ENCODE measurements at places on chromosomes 6 and 20.

GRCh38 chr6:69311888-69312287 lies 484.9 kb downstream of the LMBRD1 start:
- DNase-seq: no peak

- no peak for DNase-seq
Observed at GRCh38 chr20:4401601-4402000, 320.1 kb upstream of the PRND start.

GRCh38 chr20:9300080-9300479 lies 214.3 kb upstream of the LAMP5 start:
- no peak for DNase-seq

DNA sequence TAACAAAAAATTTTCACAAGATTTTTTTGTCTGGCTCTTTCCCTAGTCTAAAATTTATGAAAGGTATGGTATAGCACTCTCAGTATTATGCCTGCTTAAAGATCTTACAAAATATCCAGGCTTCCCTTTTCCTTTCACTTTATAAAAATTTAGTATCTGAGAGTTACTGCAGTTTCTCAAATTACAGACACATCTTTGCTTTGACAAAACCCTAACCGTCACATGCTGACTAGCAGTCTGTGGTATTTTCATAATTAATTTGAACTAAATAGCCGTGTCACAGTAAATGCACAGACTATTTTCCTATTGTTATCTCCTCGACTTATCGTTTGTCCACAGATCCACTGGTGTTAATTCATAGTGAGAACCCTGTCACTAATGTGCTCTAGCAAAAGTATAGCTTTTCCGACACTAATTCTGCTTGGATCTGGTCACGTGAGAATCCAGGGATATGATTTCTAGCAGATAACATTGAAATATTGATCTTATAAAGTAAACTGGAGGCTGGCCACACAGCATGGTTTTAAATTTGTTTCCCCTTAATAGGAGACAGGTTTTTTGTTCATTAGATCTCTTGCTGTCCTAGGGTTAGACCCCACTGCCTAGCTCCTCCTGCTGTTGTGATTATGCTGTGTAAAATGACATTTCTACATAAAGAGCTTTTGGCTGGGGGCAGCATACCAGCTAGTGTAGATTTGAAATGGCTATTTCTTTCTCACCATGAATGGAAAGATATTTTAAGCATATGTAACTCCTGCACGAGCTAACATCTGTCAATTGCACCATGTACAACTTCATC lies 340.6 kb upstream of the SASH1 start:
- DNase-seq: no peak

- no peak for DNase-seq
Observed at GRCh38 chr20:25487306-25487705, 79.8 kb downstream of the GINS1 start.

GRCh38 chr6:28648035-28648877 lies 122.6 kb downstream of the GPX5 start:
- no peak for DNase-seq

DNA sequence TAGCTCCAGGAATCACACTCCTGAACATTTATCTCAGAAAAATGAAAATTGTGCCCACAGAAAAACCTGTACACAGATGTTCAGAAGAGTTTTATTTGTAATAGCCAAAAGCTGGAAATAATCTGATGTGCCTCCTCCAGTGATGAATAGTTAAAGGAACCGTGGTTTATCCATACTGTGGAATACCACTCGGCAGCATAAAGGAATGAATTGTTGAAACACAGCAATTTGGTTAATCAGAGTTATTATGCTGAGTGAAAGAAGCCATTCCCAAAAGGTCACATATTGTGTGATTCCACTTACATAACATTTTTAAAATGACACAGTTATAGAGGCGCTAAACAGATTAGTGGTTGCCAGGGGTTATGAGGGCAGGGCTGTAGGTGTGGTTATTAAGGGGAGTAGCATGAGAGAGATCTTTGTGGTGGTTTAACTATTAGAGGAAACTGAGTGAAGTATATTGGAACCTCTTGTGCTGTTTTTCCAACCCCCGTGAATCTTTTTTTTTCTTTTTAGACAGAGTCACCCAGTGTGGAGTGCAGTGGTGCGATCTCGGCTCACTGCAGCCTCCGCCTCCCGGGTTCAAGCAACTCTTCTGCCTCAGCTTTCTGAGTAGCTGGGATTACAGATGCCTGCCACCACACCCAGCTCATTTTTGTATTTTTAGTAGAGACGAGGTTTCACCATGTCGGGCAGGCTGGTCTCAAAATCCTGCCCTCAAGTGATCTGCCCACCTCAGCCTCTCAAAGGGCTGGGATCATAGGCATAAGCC lies 26.2 kb downstream of the PSMF1 start:
- DNase-seq: no peak

DNA sequence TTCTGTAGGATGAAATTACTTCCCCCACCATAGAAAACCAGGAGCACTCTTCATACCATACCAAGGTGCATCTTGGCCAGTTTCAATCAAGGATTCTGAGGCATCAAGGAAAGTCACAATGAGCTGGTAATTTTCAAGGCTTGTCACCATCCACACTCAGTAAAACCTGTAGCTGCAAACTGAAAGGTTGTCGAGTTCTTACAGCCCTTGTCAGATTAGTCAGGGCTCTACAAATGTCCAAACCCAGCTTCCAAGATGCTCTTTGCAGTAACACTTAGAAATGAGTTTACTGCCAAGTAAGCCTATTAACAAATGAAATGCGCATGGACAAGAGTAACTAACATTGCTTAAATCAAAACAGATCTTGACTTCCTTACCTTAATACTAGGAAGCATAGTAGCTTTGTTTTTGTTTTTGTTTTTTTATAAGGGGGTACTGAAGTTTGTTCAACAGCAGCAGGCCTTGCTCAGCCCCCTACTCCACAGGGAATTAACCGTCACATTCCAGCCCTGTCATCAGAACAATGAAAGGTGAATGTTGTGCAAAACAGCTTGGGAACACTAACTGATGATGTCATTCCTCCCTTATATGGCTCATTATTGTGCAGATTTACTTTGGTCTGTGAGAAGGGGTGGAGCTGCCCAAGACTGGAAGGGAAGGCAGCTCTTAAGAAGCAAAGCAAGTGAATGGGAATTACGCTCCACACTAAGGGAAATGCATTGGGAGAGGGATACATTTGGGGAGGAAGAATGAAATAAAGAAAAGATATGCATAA lies 49.9 kb upstream of the TMEM30A start:
- DNase-seq: no peak

DNA sequence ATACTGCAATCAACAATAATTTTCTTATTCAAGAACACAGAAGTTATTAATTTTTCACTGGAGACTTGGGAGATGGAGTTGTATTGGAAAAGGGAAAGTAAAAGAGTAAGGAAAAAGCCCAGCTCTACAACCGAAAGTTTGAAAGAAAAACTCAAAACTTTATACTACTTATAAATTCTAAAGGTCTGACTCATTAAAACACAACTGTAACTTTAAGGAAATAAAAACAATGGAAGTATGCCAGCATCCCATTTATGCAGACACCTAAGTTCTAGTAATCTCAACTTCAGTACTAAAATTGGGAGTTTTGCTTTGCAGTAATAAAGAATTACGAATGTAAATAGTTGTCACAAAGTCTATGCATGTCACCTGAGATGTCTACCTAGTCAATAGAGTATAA lies 80.6 kb downstream of the IRAK1BP1 start:
- no peak for DNase-seq

- no peak for DNase-seq
Observed at GRCh38 chr6:122005661-122006060, 393.8 kb upstream of the HSF2 start.

DNA sequence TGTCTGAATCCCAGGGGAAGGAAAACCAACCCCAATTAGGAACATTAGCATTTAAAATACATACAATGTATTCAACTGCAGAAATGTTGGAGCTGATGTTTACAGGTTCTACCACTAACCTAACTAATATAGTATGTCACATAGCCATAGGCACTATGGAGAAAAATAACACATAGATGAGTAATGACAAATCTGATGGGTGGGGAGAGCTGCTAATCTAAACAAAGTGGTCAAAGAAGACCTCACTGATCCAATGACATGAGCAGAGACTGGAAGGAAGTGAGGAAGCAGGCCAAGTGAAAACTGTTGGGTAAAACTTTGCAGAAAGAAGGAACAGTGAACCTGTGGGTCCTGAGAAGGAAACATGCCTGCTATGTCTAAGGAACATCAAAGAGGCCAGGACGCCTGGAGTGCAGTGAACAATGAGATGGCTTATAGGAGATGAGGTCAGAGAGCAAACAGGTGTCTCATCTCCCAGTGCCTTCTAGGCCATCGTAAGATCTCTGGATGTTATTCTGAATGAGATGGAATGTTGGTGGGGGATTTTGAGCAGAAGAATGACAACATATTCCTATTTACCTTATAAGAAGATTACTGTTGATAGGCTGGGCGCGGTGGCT lies 135.7 kb downstream of the ALDH8A1 start:
- DNase-seq: no peak

DNA sequence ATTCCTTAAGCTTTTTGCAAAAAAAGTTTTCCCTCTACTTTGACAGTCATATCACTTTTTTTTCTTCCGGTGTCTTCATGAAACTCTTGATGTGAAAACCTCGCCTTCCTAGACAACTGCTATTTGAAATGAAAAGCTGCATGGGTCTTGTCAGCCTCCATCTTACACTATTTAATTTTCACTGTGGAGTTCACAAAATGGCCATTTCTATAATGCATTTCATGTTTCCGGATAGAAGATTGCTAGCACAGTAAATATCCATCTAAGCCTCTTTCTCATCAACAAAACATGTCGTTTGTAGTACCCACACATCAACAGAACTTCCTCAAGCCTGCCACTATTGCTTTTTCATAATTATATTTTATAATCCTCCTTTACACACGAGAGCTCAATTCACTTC lies 204.9 kb upstream of the ID4 start:
- DNase-seq: peak; percentile 34

DNA sequence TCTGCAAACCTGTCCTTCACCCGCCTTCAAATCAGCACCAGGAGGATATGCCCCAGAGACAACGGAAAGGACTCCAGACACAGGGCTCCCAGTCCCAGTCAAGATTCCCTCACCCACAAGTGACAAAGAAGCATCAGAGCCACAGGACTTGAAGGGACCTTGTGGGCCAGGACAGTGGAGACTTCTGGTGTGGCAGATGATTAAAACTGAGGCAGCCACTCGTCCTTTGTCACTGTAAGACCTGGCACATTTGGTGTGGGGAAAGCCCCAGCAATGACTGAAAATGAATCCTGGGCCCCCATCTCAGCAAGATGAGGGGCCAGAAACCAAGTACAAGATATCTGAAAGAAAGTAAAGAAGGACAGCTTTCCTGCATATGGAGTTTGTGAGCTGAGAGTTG lies 15.6 kb upstream of the GMPR start:
- no peak for DNase-seq

DNA sequence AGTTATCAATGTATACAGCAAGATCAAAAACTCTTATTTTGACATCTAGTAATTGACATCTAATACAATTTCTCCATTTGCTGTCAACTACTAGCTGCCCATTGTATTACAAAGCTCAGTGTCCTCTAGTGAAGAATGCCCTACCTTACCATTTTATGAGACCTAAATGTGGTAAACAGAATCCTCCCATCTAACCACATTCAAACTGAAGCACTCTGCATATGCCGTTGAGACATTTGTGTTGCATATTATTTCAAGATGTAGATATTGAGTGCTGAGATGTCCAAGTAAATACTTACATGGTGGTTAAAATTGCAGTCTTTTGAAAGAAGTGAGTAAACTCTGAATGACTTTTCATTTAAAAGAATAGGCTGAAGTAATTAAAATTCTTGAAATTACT lies 597 bp upstream of the GLYATL3 start:
- no peak for DNase-seq

DNA sequence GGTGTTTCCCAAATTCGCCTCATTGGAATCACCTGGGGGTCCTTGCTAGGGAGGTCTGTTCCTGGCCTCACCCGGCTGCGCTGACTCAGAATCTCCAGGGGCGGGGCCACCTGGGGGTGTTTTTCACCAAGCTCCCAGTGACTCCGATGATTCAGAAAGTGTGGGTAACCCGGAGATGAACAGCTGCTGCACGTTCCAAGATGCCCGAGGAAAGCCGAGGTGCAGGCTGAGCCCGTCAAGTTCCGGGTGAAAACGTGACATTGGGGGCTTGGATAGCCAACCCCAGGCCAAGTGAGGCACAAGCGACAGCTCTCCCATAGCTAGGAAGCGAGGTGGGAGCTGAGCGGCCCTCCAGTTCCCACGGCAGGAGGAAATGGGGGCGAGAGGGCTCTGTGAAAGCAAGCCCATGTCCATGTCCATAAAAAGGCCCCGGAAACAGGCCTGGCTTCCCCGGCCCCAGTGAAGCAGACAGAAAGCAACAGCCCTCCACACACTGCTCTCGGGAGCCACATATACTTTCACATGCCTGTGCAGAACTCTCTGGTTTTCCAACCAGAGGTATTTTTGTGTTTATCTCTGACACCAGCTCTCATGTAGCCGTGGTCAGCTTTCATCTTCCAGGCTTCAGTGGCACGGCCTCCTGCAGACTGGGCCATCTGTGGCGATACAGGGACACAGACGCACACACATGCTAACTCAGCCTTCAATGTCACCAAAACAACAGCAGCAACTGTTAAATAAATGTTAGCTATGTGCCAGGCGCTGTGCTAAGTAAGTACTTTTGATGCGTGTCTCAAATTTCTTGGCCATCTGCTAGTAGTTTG lies 90.7 kb upstream of the CCDC28A start:
- no peak for DNase-seq

DNA sequence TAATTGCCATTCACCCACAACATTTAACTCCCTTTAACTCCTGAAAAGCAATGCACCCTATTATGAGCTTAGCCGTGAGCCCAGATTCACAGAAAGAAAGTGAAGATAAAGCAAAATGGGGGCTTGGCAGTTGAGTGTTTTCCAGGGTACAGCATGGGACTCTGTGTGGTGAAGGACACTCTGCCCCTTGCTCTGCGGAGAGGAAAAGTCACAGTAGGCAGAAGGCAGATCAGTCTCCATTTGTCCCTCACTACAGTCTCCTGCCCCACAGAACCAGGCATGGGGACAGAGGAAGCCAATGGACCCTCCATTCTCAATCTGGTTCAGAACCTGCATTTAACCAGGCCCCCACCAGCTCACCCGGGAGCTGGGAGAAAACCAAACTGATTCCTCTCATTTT lies 30.8 kb upstream of the SH3BGRL2 start:
- DNase-seq: no peak

- no peak for DNase-seq
Observed at GRCh38 chr6:73983367-73983766, 287.4 kb downstream of the CD109 start.

- no peak for DNase-seq
Observed at GRCh38 chr6:148440016-148440415, 97.4 kb downstream of the SASH1 start.

GRCh38 chr6:79048611-79049010 lies 29.4 kb downstream of the PHIP start:
- DNase-seq: no peak

- DNase-seq: no peak
Observed at GRCh38 chr20:11296951-11297350, 620.7 kb upstream of the BTBD3 start.

GRCh38 chr6:19811397-19812079 lies 25.6 kb upstream of the ID4 start:
- no peak for DNase-seq

DNA sequence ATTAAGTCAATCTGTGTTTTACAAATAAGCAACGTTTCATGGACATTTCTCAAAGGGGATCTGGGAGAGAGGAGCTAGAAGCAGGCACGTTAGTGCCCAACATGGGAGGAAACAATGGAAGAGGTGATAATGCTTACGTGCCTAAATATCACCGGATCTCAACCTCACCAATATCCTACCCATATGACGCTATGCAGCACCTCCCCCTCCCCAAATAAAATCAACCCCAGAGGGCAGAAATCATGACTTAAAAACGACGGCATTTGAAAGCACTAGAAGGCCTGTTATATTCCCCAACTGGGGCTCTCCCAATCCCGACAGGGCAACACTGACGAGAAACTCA lies 425 bp downstream of the HBS1L start:
- DNase-seq: no peak

All from NCI-H187 (cell line).